ENCODE measurements at places on chromosomes 1 and 21.

DNA sequence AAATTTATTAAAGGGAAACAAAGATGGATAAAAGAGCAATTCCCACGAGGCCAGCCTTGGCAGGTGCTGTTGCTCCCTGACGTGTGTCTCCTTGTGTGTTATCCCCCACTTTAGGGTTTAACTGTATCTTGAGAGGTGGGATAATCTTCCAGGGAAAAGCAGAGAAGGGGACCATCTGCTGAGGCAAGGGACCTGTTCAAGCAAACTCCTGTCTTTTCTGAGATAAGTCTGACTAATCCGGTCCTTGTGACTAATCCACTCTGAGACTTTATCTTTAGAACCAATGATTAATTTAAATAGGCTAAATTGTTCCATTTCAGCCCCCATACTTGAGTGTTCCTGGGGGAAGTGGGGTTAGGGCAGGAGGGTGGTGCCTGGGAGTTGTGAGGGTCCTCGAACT is 163.6 kb downstream of the CAMTA1 start:
- DNase-seq, result no peak

GRCh38 chr1:77560741-77561140 is 121.7 kb downstream of the ZZZ3 start:
- DNase-seq, result no peak

DNA sequence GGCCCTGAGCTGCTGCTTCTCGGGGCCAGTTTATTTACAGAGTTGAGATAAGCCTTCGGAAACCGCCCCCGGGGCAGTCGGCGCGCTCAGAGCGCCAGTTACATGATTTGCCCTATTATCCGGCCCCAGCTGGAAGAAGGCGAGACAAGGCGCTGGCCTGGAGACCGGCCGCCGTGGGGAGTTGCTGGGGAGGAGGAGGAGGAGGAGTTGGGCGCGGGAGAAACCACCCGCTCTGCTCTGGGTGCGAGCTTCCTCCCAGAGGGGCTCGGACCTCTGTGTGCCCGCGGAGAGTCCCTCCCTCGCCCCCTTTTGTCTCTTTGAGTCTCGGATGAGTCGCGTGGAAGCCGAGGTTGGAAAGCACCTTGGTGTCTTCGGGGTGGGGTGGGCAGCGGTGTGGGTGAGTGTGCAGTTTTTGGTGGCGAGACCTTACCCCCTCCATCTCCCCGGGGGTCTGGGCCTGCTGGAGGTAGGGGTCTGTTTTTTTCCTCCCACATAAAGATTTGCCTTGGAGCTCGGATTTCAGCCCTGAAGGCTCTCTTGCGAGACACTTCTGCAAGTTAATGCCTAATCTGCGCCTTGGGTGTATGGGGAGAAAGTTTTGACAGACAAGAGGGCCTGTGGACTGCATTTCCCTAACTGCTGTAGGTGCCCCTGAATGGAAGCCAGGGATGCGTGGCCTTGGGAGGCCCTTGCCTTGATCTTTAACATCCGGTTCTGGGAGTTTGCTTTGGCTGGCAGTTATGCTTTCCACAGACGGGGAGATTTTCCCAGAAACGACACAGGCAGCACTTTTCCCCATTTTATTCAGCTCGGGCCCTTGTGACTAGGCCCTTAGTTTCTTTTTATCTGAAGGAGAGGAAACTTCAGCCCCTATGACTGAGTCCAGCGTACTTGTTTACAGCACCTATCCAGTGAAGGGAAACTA is 80.0 kb downstream of the NDUFS5 start:
- DNase-seq, result no peak

DNA sequence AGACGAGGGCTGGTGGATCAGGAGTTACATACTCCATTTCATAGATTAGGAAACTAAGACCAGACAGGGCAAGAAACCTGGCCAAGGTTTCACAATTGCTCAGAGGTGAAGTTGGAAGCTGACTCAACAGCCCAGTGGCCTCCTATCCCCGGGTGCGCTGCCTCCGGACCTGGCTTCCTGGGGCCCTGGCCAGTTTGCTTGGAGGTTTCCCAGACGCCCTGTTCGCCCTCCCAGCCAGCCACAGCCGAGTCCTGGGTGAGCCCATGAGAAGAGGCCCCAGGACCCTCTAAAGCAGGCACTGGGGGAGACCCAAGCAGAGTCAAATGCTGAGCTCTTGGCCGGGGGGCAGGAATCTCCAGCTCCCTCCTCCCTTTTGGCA is 180.1 kb downstream of the ZBTB18 start:
- no peak for DNase-seq

GRCh38 chr1:156598125-156598524 is 3.2 kb downstream of the GPATCH4 start:
- no peak for DNase-seq

GRCh38 chr21:44626673-44627143 is at the start of gene KRTAP10-9:
Gene KRTAP10-9 (plus strand): TSS chr21:44627093. CDS start chr21:44627172, 79 bp downstream.
- no peak for DNase-seq

DNA sequence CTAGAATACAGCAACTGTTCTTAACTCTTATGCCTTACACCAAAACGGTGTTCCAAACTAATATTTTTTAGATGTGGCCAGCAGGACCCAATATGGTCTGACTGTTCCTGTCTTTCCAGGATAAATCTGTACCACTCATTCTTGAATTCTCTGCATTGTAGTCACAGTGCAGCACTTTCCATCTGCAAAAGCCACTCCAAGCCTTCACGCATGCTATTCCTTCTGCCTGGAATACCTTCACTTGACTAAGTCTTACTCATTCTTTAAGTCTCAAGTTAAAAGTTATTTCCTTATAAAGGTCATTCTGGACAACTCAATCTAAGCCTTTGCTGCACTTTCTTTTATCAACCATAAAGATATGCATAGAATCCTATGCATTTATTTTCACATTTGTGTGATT is 1194.5 kb downstream of the PLA2G4A start:
- DNase-seq, result no peak

DNA sequence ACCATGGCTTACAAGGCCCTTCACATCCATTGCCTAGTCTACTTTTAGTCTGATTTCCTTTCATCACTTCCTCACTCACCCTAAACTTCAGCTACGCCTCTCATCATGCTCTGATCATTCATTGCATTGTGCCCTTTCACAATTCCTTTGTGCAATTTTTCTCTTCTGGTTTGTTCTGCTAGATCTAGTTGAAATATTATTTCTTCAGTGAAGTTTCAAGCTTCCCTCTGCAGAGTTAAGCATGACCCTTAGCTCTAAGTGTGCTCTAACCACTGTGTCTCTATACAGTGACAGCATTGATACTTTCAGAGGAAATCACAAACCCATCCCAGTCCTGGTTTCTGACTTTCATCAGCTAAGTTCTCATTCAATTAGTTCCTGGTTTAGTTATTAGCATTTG is 166.1 kb downstream of the PLA2G4A start:
- DNase-seq, result peak; percentile 10

- no peak for DNase-seq
Observed at GRCh38 chr1:56965191-56965590, 624 bp downstream of the C8B start.

- DNase-seq, result peak; percentile 42
Observed at GRCh38 chr1:206982216-206982615, 12.0 kb upstream of the FCAMR start.

- no peak for DNase-seq
Observed at GRCh38 chr1:41775956-41776585, 142.7 kb downstream of the HIVEP3 start.

- peak; percentile 10 for DNase-seq
Observed at GRCh38 chr1:219174460-219175211, 958 bp downstream of the LYPLAL1 start.

- DNase-seq, result no peak
Observed at GRCh38 chr1:42957880-42958487, 684 bp downstream of the SLC2A1 start.

GRCh38 chr1:45477646-45478045 is 13.3 kb downstream of the TESK2 start:
- no peak for DNase-seq

- no peak for DNase-seq
Observed at GRCh38 chr1:207935166-207935583, 24.2 kb upstream of the CD34 start.

- no peak for DNase-seq
Observed at GRCh38 chr1:61332196-61332753, 249.9 kb downstream of the NFIA start.

DNA sequence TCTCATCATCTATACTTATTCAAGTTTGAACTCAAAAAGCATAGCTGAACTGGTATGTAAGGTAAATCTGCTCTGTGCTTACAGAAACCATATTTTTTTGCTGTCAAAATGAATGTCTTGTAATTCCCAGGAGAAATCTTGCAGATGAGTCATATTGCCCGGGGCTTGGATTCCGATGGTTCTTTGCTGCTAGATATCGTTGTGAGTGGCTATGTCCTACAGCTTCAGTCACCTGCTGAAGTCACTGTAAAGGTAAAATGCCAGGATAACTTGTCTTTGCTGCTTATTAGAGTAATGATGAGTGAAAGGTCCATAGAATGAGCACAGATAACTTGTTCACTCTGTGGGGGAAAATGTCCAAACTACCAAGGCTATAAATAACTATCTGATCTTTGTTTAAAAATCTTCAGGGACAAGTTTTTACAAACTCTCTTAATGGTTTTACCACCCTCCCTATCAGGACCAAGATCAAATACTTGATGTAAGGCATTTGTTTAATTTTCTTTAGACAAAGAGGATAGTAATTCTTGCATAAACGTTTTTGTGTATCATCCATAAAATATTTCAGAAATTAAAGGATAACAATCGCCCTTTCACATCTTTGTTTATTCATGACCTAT is 222.3 kb downstream of the TPR start:
- DNase-seq, result no peak

- DNase-seq, result no peak
Observed at GRCh38 chr1:156693848-156694689, 11.3 kb downstream of the CRABP2 start.

GRCh38 chr1:183983371-183984105 is 54.0 kb downstream of the COLGALT2 start:
- no peak for DNase-seq

GRCh38 chr1:35177237-35177786 is 15.6 kb downstream of the SFPQ start:
- no peak for DNase-seq

GRCh38 chr1:51070011-51070410 is 32.0 kb upstream of the C1orf185 start:
- no peak for DNase-seq

- no peak for DNase-seq
Observed at GRCh38 chr1:246068619-246069509, 438.2 kb downstream of the SMYD3 start.

DNA sequence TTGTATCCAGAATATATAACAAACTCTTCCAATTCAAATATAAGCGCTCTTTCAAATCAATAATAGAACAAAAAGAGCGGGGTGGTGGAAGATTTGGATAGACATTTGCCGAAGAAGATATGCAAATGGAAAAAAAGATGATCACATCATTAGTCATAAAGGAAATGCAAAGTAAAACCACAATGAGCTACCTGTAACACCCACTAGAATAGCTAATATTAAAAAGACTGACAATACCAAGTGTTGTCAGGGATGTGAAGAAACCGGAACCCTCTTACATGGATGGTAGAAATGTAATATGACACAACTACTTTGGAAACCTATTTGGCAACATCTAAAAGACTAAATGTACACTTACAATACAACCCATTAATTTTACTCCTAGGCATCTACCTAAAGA is 5.7 kb upstream of the TRAF5 start:
- no peak for DNase-seq

- DNase-seq, result peak; percentile 86
Observed at GRCh38 chr1:41274752-41275545, 32.8 kb upstream of the SCMH1 start.

GRCh38 chr1:229197265-229197585 is 73.7 kb upstream of the RAB4A start:
- DNase-seq, result peak; percentile 52

DNA sequence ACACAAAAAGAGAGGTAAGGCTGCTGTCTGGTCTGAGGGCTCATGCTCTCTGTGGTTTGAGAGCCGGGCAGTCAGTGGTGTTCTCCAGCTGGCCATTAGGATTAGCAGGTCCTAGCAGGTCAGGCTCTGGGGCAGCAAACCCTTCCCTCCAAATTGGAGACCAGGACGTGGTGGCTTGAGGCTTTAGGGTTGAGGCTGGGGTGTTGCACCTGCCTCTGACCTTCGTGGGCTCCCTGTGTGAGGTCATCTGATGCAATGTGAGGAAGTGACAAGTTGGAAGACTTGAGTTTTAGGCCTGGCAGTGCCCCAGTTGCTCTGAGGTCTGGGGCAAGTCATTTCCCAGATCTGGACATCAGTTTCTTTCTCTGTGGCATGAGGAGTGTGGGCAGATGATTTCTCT is 24.4 kb downstream of the SZRD1 start:
- peak; percentile 29 for DNase-seq

- no peak for DNase-seq
Observed at GRCh38 chr1:17184822-17185484, 20.0 kb upstream of the PADI1 start.

- peak; percentile 54 for DNase-seq
Observed at GRCh38 chr1:159091607-159092031, 15.1 kb upstream of the AIM2 start.

GRCh38 chr1:147545133-147545532 is 3.8 kb downstream of the BCL9 start:
- DNase-seq, result no peak

- no peak for DNase-seq
Observed at GRCh38 chr1:59198564-59198963, 98.3 kb upstream of the FGGY start.

- no peak for DNase-seq
Observed at GRCh38 chr1:119275145-119276134, 93.1 kb upstream of the HAO2 start.

- no peak for DNase-seq
Observed at GRCh38 chr1:228872080-228872479, 136.8 kb downstream of the RHOU start.

DNA sequence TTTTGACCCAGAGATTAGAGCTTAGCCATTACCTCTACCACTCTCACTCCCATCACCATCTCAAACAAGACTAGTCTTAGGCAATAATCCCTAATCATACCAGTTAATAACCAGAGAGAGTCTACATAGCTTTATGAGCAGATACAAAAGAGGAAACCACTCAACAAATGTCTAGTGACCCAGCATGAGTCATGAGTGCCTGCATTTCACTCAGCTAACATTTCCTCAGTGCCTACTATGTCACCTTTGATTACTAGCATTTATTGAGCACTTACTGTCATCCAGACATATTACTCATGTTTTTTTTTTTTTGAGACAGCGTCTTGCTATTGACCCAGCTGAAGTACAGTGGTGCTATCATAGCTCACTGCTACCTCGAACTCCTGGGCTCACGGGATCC is 35.9 kb upstream of the GALNT2 start:
- DNase-seq, result peak; percentile 95

GRCh38 chr21:26892151-26892550 is 46.9 kb upstream of the ADAMTS1 start:
- DNase-seq, result no peak

GRCh38 chr1:51621841-51622454 is 5.1 kb downstream of the OSBPL9 start:
- no peak for DNase-seq

GRCh38 chr1:48596046-48596445 is 124.0 kb upstream of the SPATA6 start:
- DNase-seq, result no peak

- DNase-seq, result no peak
Observed at GRCh38 chr1:150678988-150679387, 18.0 kb downstream of the GOLPH3L start.

- DNase-seq, result no peak
Observed at GRCh38 chr1:105027838-105028471, 1278.3 kb downstream of the AMY1C start.

- DNase-seq, result no peak
Observed at GRCh38 chr1:22826604-22827580, 116.3 kb downstream of the EPHB2 start.

- no peak for DNase-seq
Observed at GRCh38 chr1:24868016-24868875, 61.8 kb downstream of the RUNX3 start.

- DNase-seq, result no peak
Observed at GRCh38 chr1:116203920-116204319, 92.7 kb downstream of the MAB21L3 start.
